ENCODE measurements at places on chromosomes 12 and 14.

DNA sequence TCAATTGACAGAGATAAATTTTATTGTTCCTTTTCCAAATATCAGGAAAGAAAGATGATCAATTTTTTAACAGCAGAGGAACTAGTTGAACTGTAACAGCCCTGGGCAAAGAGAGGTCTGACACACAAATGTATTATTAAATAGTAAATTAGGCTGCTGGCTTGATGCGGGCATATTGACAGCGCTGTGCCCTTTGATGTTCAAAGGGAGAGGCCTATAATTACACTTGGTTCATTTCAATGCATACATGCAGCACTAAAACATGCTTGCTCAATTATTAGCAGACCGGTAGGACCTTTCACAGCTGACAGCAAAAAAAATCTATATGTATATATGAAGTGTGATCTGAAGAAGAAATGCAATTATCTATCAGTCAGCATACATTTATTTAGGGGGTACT lies 219.8 kb downstream of the SLC2A13 start:
- DNase-seq, result no peak

DNA sequence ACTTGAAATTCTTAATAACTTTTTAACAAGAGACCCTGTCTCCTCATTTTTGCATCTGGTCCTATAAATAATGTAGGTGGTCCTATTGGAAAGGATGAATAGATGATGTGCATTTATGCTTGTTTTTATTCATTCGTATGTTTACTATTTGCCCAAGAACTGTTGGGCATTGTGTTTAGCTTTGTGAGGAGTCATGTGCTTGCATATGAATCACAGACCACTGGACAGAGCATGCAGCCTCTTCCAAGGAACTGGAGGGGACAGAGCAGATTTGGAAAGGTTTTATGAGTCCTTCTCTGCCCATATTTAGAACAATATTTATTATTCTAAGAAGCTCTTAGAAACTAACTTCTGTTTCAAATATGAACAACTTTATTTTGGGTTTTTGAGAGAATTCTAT lies 414.0 kb downstream of the SOX5 start:
- no peak for DNase-seq

DNA sequence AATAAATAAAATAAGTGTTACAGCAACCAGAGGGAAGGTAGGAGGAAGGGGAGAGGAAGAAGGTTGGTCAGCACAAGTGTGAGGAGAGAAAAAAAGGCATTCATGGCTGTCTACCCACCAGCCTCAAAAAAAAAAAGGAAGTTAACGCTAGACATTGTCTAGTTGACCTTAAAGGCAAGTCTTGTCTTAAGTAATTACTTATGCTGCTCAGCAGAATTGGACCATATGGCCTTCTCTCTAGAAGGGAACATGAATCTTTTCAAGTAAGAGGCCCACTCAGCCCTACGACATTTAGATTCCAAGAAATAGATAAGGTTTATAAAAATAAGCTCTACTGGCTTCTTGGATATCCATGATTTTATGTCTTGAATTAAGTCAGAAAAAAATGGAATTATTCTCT lies 172.7 kb downstream of the ETNK1 start:
- no peak for DNase-seq

- no peak for DNase-seq
Observed at GRCh38 chr12:132622437-132623071, 4.0 kb downstream of the P2RX2 start.

DNA sequence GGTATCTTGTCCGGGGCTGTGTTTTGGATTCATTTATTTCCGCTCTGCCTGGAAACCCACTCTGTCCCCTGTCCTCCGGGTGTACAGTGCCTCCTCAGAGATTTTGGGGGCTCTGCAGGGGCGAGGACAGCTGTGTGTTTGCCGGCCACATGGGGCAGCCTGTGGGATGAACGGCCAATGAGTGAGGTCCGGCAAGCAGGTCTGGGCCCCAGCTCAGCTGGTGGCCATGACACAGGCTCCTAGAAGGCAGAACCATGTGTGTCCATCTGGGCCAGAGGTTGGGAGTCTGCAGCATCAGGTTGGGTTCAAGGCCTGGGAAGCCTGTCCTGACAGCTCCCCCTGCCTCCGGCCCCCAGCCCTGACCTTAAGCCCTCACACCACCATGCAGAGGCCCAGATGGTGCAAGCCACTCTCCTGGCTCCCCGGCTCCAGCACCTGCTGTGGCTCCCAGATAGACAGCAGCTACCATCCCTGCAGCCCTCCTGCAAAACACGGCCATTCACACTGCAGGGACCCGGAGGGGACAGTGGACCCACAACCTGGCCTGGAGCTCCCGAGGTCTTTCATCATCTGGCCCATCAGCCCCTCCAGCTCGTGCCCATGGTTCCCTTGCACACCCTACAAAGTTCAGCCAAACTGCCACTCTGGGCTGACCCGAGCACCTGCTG lies 220.1 kb upstream of the C14orf180 start:
- DNase-seq, result no peak

DNA sequence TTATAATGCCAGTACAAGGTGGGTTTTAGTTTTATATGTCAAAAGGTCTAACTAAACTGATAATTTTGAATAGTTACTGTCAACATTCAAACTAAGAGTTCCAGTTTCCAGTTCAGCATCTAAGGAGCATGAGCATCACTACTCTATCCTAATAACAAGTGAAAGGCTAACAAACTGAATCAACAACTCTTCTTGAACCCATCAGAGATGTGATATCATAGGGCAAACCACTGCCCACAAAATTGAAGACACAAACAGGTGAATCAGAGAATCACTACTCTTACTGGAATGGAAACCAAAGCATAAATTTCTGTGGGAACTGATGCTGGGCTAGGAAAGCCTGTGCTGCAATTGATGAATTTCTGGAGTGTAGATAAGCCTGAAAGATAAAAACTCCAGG lies 140.7 kb upstream of the GRIP1 start:
- no peak for DNase-seq

- DNase-seq, result no peak
Observed at GRCh38 chr12:111826316-111826715, 15.7 kb upstream of the MAPKAPK5 start.

DNA sequence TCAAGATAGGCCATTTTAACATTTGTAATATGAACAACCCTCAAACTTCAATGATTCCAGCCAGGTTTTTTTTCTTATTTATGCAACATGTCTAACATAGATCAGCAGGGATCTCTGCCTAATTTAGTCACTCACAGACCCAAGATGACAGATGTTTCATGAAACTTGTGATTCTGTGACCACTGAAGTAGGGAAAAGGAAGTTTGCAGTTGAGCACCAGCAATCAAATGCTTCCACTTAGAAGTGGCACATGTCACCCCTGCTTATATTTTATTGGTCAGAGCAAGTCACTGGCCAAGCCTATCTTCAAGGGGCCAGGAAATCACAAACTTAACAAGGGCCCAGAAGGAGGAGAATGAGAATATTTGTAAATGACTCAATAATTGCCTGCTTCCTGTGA lies 150.6 kb downstream of the BCAT1 start:
- DNase-seq, result no peak

DNA sequence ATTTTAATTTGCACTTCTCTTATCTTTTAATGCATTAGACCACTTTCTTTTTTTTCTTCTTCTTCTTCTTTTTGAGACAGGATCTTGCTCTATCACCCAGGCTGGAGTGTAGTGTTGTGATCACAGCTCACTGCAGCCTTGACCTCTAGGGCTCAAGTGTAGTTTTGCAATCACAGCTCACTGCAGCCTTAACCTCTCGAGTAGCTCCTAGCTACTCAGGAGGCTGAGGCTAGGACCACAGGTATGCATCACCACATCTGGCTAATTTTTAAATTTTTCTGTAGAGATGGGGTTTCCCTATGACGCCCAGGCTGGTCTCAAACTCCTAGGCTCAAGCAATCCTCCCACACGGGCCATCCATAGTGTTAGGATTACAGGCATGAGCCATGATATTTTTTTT lies 12.7 kb downstream of the TMED8 start:
- DNase-seq, result no peak

- DNase-seq, result no peak
Observed at GRCh38 chr12:89098441-89099112, 253.7 kb downstream of the DUSP6 start.

DNA sequence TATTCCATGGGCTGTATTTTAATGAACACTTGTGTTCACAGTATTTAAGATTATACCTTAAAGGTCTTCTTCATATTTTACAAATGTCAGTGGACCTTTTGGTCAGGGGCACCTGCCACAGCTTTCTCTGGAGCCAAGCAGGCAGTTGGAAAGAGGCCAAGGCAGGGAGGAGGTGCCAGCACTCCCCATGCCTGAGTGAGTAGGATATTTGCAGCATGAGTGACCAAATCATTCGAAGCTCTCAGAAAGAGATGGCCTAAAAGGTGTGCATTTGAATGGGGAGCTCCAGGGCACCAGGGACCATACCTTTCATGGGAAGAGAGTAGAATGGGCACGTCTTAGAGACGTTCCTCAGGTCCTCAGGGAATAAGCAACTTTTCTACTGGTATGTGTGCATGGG lies 121.6 kb downstream of the GPR135 start:
- DNase-seq, result no peak

DNA sequence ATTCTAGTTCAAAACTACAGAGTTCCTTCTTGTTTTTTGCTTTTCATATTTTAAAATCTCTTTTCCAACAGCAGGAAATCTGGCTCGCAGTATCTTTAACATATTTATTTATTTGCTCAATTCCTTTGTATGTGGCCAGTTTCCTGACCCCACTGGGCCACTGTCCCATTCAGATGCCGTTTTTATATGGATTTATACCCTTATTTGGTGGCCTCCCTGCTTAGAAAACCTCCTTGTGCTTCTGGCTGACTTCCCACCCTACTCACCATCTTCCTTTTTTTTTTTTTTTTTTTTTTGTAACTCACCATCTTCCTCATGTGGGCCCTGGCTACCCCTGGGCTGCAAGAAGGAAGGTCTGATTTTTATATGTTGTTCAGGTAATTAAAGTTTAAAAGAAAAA lies 53.9 kb downstream of the TTLL5 start:
- no peak for DNase-seq

DNA sequence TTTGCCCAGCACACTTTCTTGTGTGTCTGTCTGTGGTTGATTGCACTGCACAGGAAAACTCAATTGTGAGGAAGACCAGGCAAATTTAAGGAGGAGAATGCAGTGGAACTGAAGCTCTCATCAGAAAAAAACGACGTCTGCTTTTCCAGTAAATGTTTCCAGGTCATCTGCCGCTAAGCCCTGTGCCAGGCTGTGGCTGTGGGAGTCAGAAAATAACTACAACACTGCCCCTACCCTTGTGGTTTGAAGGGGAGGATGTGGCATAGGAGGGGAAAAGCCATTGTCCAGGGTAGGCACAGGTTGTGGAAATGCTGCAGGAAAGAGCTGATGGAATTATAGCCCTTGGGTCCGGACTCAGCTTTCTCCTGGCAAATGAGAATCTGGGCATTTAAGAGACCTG lies 259.7 kb upstream of the TMEM132C start:
- no peak for DNase-seq

- DNase-seq, result no peak
Observed at GRCh38 chr14:100082723-100083122, 17.5 kb downstream of the EVL start.

DNA sequence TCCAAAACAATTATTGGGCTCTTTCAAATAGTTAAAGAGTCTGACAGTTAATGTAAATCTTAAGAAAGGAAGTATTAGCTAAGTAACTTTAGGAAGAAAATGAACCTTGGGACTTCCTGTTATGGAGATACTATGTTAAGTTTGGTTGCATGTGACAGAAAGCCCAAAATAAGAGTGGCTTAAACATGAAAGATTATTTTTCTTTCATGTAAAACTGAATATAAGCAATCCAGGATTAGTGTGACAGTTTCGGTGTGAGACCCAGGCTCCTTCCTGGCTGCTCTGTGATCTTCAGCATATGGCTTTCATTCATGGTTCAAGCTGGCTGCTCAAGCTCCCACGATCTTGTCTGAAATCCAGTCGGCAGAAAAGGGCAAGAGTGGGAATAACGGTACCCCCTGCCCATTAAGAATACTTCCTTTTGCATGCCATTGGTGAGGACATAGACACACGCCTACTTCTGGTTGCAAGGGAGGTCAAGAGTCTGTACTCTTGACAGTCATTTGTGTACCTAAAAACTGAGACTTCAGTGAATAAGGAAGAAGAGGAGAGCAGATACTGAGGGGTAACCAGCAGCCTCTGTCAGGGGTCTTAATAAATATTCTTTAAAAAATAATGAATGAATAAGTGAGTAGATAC lies 2.2 kb upstream of the RPAP3 start:
- DNase-seq, result no peak

- no peak for DNase-seq
Observed at GRCh38 chr12:67223225-67223624, 45.9 kb upstream of the CAND1 start.

- DNase-seq, result no peak
Observed at GRCh38 chr12:42291680-42292079, 34.2 kb downstream of the ZCRB1 start.

- no peak for DNase-seq
Observed at GRCh38 chr14:66606826-66607225, 98.9 kb downstream of the GPHN start.

DNA sequence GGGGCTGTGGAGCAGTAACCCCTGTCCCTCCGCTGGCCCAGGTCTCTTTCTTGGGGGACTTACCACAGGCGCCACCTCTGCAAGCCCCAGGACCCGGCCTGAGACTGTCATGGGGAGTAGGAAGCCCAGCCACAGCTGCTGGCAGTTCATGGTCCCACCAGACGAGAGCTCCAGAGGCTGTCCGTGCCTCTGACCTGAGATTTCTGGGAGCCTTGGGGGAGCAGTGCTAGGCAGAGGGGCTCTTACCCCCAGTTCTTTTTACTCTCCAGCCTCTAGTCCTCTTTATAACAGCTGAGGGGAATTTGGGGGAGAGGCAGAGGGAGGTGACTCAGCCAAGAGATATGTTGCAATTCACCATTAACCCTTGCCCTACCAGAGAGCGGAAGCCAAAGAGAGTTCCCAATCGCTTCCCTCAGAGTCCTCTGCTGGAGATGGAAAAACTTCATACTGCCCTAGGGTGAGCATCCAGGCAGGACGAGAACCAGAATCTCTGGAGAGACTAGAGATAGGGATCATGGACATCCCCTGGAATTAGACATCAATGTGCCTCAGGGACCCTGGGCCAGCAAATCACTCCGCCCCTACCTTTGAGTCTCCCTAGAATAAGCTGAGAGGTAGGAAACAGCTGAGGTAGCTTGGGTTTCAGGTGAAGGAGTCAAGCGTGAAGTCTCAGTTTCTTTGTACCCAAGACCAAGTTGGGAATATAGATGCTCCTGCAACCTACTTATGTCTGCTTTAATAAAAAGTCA lies at the start of gene MMP19:
Gene MMP19, minus strand, starts transcription at position 256 of the 749 bp plus-strand sequence. Its CDS starts 106 bp downstream, at position 150.
- no peak for DNase-seq

- DNase-seq, result no peak
Observed at GRCh38 chr12:125890971-125891370, 825.7 kb downstream of the AACS start.

GRCh38 chr12:119689935-119690500 lies 22.1 kb downstream of the PRKAB1 start:
- DNase-seq, result no peak

- DNase-seq, result no peak
Observed at GRCh38 chr12:102631274-102631673, 150.9 kb upstream of the IGF1 start.

All from stimulated activated CD4-positive, alpha-beta T cell treated with anti-CD3 and anti-CD28 coated beads, TNF-alpha, amount 100 ng/mL, for 4 hours (primary cell).